Naive thymus-derived CD8-positive, alpha-beta T cell (primary cell): ENCODE measurements at places on chromosomes 13 and 19. TPM values are rescaled to one million over a fixed set of nuclear protein-coding genes. Genes with fewer than 3 reads are reported as not detected.

ZNF737 gene
- 48.8 TPM for total RNA-seq

UGGT2 gene
- not detected for total RNA-seq

TLE6 gene
- total RNA-seq, result not detected

KLK11 gene
- total RNA-seq, result not detected

TMEM86B gene
- 20.9 TPM for total RNA-seq

NOVA2 gene
- total RNA-seq, result not detected

SLC25A41 gene
- 0.62 TPM for total RNA-seq

CYP4F11 gene
- total RNA-seq, result not detected

THSD8 gene
- total RNA-seq, result not detected

TNNI3 gene
- total RNA-seq, result not detected

C13orf42 gene
- not detected for total RNA-seq

WDR18 gene
- 50.6 TPM for total RNA-seq

IFT88 gene
- total RNA-seq, result 18.6 TPM

WDR87 gene
- not detected for total RNA-seq

ADGRE2 gene
- not detected for total RNA-seq

APOC4 gene
- total RNA-seq, result not detected

AP3D1 gene
- 83.2 TPM for total RNA-seq

ZNF492 gene
- 1.0 TPM for total RNA-seq

ZNF296 gene
- total RNA-seq, result 2.4 TPM

MATK gene
- 1.7 TPM for total RNA-seq

S1PR5 gene
- total RNA-seq, result 0.81 TPM

POU4F1 gene
- total RNA-seq, result not detected

VAV1 gene
- 79.5 TPM for total RNA-seq

PSG11 gene
- not detected for total RNA-seq

ZNF554 gene
- total RNA-seq, result 7.6 TPM

CCL25 gene
- total RNA-seq, result not detected

ZNF99 gene
- 0.05 TPM for total RNA-seq

CABP5 gene
- not detected for total RNA-seq

CEACAM7 gene
- total RNA-seq, result not detected

VSTM2B gene
- total RNA-seq, result not detected
